Vagina (tissue), 2 donors: ENCODE measurements at places on chromosomes 11 and 22.

- no peak for DNase-seq
Observed at GRCh38 chr11:33579101-33579500, 121.5 kb downstream of the C11orf91 start.

GRCh38 chr11:84788220-84788619 lies 838.9 kb downstream of the DLG2 start:
- no peak for DNase-seq

- no peak for DNase-seq
Observed at GRCh38 chr22:25488244-25489020, 76.0 kb upstream of the GRK3 start.

DNA sequence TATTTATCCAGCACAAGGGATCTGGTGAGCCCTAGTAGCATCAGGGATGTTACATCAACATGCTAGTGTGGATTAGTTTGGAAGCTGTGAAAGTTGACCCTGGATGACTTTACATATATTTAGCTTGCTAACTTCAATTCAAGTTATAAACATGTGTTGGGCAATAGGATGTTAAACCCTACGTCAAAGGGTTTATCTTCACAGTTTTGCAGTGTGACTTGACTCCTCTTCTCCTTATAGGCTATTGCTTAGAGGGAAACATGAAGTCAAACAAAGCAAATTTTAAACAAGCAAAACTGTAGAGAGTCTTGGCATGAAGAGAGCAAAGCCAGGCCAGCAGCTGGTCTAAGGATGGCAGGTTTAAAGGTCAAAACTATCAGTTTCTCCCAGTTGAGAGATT lies 11.3 kb upstream of the CTSC start:
- DNase-seq, result no peak
